Lung microvascular endothelial cell (primary cell): ENCODE measurements at places on chromosomes 6 and 20. TPM values are rescaled to one million over a fixed set of nuclear protein-coding genes. Genes with fewer than 3 reads are reported as not detected.

OR12D3 gene
- not detected in 2 replicates for total RNA-seq

UNC5CL gene
- under 0.01 TPM in 2 replicates for total RNA-seq

DEFB116 gene
- total RNA-seq = not detected in 2 replicates

GDAP1L1 gene
- not detected in 2 replicates for total RNA-seq

EMILIN3 gene
- total RNA-seq = under 0.01 TPM in 1 of 2 replicates, not detected in the other

LY6G6C gene
- not detected in 2 replicates for total RNA-seq

PNRC1 gene
- 41.6 and 42.9 TPM in 2 replicates for total RNA-seq

SPATS1 gene
- total RNA-seq = not detected in 2 replicates

FOXS1 gene
- 0.20 and 0.22 TPM in 2 replicates for total RNA-seq

ZNF831 gene
- total RNA-seq = under 0.01 and 0.20 TPM in 2 replicates

TPBG gene
- 2.2 and 3.4 TPM in 2 replicates for total RNA-seq

LSM14B gene
- 21.1 and 25.0 TPM in 2 replicates for total RNA-seq

- no peak for DNase-seq
Observed at GRCh38 chr6:14079971-14080370, 37.6 kb upstream of the CD83 start.

GRCh38 chr6:43891072-43891870 is 121.3 kb downstream of the VEGFA start:
- DNase-seq = no peak

DNA sequence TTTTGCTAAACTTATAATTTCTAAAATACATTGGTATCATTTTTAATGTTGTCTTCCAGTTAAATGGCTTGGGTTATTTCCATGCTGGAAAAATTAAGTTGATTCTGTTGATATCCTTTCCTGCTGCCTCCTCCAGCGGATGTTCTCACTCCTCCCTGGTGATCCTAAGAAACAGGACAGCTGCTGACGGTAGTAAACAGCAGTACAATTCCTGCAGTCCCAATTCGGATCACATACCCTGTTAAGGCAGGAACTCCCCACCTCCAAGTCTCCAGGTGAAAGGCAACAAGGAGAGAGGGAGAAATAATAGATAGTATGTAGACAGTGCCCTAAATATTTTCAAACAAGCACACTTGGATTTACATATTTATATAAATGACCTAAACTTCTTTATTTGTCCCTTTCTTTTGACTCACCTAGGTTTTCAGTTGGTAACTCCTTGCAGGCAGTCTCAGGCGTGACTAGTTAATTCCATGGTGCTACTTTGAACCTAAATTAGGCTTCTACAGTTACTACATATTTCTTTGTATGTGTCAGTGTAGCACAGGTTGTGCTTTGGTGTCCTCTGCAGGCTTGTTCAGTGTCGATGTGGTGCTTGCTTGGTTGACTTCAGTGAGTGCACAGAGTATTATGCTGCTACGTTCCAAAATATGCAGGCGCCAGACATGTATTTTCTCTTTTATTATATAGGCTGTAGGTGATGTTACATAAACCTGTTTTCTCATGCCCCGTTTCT is 126.0 kb downstream of the ADGRB3 start:
- no peak for DNase-seq

DNA sequence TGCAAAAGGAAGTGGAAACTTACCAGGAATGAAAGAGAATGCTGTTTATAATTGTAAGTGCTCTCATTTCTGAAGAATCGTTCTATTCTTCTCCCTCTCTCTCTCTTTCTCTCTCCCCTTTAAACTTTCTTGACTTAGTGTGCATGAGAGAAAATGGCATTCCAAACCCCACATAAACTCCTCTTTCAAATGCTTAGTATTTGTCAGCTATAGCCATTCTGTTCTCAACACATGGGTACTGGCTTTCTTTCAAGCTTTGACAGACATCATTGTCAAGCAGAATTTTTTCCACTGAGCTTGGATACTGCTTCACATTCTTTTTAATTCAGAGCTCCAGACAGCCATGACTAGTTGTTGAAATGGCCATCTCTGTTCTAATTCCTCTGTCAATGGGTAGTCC is 51.1 kb upstream of the PREP start:
- DNase-seq = peak; percentile 60

DNA sequence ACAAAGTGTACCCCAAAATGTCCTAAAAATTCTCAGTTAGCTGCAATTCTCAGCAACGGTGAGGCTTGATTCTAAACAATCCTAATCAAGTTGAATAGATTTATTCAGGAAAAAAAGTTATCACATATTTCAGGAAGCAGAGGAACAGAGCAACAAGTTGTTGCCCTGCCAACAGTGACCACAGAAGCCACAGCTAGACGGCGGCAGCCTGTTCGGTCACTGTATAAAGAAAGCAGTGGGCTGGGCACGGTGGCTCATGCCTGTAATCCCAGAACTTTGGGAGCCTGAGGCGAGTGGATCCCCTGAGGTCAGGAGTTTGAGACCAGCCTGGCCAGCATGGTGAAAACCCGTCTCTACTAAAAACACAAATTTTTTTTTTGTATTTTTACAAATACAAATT is 171.2 kb upstream of the BMP5 start:
- peak; percentile 93 for DNase-seq

DNA sequence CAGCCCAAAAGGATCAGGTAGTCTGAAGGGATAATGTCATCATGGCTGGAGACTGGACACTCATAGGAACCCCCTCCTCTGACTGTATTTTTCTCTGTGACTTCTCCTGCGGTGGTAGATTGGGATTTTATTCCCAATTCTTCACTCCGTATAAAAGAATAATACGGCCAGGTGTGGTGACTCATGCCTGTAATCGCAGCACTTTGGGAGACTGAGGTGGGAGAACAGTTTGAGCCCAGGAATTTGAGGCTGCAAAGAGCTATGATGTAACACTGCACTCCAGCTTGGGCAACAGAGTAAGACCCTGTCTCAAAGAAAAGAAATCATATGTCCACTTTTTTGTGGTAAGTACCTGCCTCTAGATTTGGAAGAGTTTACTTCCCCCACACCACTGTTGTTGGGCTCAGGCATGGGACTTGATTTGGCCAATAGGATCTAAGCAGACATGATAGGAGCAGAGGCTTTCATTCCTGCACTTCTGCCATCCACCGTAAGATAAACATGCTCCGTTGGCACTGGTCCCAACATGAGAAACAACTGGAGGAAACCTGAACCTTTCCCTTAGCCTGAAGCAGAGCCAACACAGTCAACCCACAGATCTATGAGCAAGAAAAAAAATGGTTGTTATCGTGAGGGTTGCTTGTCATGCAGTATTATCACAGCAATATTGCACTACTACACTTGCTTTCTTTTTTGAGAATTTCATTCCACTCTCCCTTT is 82.0 kb downstream of the JPH2 start:
- peak; percentile 54 for DNase-seq

DNA sequence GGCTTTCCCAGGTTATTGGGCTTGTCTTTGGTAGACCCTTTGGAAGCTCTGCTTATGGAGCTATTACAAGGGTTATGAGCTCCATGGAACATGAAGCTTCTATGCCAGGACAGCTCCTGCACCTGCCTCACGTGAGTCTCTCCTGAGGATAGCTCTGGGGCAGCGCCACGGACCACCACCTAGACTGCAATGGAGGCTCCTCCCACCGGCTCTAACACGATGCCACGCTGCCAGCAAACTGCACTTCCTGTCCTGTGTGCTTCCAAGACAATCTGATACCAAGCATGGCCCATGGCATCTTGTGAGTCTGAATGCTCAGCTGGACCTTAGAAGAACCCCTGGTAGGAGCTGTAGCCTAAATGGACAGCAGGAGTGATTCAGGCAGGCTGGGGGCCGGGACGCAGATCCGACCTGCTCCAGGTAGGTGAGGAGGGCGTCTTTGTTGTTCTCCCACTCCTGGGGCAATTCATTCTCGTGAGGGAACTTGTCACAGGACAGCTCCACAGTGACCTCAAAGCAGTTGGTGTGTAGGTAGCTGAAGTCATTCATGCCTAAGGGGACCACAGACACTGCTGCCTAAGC is 5.5 kb downstream of the CPXM1 start:
- DNase-seq = no peak

GRCh38 chr20:2763186-2763585 is 37.2 kb downstream of the CPXM1 start:
- DNase-seq = no peak

DNA sequence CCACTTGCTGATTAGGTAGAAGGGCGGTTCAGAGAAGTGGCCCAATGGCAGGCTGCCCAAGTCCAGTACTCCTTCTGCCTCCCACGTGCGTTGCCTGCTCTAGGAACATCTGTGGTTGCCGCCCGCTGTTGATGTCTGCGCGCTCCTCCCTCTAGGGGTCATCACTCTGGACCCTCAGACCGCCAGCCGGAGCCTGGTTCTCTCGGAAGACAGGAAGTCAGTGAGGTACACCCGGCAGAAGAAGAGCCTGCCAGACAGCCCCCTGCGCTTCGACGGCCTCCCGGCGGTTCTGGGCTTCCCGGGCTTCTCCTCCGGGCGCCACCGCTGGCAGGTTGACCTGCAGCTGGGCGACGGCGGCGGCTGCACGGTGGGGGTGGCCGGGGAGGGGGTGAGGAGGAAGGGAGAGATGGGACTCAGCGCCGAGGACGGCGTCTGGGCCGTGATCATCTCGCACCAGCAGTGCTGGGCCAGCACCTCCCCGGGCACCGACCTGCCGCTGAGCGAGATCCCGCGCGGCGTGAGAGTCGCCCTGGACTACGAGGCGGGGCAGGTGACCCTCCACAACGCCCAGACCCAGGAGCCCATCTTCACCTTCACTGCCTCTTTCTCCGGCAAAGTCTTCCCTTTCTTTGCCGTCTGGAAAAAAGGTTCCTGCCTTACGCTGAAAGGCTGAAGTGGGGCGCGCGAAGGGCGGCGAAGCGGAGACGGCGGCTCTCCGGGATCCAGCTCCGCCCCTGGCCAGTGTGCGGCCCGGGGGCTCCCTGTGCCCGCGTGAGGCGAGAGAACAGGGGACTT is 8.5 kb downstream of the TRIM15 start:
- DNase-seq = no peak

DNA sequence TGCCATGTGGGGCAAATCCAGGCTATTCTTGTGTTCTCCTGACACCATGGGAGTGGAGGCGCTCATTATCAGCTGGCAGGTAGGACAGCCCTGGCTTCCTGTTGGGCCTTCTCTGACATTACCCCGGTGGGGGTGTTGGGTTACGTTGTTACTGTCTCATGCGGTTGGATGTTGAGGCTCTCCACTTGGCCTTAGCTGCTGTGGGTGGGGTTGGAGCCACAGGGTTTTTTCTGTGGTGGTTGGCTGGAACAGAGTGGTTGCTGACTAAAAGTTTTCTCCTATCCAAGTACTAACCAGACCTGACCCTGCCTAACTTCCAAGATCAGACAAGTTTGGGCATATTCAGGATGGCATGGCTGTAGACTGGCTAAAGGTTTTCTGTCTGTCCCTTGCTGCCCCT is 20.2 kb downstream of the RIPK1 start:
- DNase-seq = no peak

GRCh38 chr20:43375591-43375990 is 82.1 kb upstream of the SRSF6 start:
- DNase-seq = no peak

- no peak for DNase-seq
Observed at GRCh38 chr6:17007749-17008148, 94.1 kb upstream of the STMND1 start.

- DNase-seq = no peak
Observed at GRCh38 chr6:131813991-131814390, 6.2 kb downstream of the ENPP1 start.

DNA sequence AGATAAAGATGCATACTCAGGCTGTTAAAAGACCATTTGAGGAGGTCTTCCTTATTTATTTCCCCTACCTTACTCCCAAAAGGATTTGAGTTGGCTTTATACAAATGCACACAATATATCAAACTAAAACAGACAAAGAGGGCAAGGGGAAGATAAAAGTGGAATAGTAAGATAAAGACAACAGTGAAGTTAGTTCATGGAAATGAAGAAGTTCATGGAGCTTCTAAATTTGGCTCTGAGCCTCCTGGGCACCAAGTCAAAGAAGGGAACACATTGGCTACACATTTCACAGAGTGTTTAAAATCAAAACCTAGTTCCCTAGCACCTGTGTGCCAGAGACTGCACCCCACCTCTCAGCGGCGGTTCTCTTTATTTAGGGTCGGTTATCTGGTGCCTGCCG is 25.8 kb upstream of the ARMC2 start:
- no peak for DNase-seq

DNA sequence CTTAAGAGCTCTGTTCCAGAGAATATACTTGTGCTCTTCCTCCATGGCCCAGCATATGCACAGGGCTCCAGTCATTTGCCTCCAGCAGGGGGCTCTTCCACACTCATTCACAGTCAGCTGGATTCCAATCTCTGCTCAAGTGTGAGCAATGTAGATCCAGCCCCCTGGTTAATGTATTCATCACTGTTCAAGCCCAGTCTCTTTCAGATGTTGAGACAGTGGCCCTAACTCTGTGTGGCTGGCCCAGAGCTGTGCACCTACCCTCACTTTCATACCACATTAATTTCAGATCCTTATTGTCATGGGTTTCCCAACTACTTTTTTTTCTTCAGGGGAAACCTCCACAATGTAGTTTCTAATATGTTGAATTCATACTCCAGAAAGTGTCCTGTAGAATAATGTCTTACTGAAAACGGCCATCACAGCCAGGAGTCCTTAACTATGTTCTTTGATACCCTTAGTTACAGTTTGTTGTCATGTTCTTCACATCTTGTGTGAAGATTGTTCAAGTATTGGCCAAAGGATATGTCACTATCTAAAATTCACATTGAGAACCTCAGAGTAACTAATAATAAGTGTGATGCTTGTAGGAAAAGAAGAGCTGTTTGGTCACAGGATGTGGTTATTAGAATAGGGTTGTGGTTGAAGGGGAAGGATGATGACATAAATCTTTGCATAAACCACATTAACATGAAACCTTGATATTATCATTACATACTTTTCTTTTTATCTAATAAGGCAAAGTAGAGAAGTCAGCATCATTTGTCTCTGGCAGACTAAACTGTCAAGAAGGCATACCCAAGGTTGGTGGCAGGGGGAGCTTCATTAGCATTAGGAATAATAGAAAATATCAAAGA is 14.4 kb upstream of the HLA-DQA1 start:
- DNase-seq = peak; percentile 48

DNA sequence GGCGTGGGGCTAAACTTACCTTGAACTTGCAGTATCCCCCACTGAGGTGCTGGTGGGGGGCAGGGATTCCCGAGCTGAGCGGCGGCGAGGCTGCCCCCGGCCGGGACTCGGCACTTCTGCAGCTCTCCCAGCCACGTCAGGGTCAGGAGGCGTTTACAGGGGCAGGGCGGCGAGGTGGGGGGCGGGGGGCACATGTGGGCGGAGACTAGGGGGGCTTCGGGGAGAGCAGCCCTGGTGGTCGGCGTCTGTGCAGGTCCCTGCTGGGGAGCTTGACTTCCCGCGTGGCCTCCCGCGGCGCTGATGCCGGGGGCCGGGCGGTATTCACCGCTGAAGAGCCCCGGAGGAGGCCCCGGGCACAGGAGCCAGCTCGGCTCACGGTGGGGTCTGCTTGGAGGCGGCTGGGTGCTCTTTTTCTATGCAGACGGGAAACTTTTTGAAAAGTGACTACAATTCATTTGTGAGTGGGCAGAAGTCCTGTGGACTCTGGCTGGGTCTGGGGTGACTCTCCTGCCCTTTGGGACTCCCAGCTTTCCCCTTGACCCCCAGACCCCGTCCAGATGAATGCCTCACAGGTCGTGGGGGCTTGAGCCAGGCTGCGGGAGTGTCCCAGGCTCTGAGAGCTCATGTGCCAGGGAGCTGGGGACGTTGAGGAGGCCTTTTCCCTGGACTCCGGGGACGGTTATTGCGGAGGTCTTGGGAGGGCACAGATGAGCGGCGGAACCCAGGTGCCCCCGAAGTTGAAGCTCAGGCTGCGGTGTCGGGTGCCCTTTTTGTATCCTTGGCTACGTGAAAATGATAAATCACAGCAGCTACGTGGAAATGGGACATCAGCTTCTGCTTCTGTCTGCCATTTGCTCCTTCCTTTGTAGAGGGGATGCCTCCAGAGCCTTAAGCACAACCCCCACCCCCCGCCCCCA is 75.9 kb upstream of the GATA5 start:
- no peak for DNase-seq
